ENCODE measurements at places on chromosomes 12 and 14.

DNA sequence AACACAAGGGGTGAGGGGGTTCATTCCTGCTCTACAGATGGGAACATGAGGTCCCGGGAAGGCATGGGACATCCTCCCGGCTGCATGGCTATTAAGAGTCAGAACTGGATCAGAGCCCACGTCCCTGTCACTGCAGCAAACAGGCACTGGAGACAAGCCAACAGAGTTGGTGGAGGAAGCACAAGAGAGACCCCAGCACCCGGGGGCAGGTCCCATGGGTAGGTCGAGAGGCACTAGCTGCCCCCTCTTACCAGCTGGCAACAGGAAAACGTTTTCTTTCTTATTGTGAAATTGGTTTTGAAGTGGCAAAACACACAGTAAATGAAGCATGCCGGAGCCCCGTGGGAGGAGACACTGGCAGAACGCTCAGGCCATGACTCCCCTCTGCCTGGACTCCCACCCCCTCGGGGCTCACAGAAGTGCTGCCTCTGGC lies 43.6 kb downstream of the SYNE3 start:
- no peak for DNase-seq

DNA sequence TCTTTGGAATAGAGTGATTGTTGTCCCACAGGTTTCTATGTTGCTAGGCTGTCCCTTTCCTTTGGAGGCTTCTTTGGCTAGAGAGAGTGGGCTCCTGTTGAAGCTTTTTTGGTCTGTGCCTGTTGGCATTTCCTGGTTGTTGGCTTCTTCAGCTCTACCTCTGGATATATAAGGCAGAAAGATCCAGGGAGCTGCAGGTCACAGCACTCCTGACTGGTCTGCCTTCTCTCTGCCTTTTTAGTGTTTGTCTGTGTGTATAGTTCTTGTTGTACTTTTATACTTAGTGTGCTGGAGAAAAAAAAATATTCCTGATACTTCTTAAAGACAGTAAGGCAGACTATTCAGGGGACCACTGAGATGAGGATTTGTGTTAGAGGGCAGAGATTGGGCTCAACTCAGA lies 202.7 kb downstream of the FBXL14 start:
- DNase-seq = no peak

GRCh38 chr14:104563191-104563741 lies 16.3 kb upstream of the C14orf180 start:
- DNase-seq = no peak

DNA sequence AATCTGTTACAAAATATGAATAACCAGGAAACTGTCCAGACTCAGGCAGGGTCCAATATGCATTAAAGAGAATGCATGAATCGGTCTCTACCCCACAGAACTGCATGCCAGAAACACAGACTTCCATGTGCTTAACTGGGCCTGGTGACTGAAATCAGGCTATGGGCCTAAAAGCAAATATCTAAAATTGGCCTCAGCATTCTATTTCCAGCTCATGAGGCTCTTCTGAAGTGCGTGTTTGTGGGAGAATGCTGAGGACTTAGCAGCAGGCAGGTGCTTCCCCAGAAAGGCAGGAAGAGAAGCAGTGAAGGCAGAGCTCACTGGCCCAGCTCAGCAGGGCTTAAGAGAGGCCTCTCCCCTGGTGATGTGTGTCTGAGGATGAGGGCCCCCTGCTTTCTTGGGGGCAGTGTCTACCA lies 48.5 kb downstream of the ADGRD1 start:
- DNase-seq = no peak

GRCh38 chr12:96198965-96199364 lies 4.8 kb downstream of the ELK3 start:
- DNase-seq = peak; percentile 98

- peak; percentile 72 for DNase-seq
Observed at GRCh38 chr14:75182821-75183220, 6.4 kb upstream of the TMED10 start.

- DNase-seq = no peak
Observed at GRCh38 chr12:60162988-60163720, 567.3 kb downstream of the SLC16A7 start.

DNA sequence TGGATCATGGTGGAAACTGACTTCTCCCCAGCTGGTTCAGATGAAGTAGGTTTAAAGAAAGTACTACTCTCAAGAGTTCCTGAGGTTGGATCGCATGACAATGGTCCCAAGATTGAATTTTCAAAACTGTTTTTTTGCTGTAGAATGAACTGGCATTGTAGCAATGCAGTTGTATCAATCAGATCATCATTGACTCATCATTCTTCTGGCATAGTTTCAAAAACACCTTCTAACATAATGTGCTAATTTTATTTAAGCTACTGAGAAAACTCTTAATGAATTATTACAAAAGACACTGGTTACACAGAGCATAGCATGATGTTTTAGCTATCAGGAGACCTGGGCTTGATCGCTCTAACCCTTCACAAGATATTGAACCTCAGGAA lies 384.5 kb upstream of the DCN start:
- DNase-seq = no peak

- no peak for DNase-seq
Observed at GRCh38 chr14:93011650-93012325, 88.8 kb downstream of the CHGA start.

- no peak for DNase-seq
Observed at GRCh38 chr14:23577004-23577681, 1.4 kb downstream of the JPH4 start.

GRCh38 chr12:49932533-49933130 lies 17.9 kb upstream of the AQP2 start:
- DNase-seq = no peak

DNA sequence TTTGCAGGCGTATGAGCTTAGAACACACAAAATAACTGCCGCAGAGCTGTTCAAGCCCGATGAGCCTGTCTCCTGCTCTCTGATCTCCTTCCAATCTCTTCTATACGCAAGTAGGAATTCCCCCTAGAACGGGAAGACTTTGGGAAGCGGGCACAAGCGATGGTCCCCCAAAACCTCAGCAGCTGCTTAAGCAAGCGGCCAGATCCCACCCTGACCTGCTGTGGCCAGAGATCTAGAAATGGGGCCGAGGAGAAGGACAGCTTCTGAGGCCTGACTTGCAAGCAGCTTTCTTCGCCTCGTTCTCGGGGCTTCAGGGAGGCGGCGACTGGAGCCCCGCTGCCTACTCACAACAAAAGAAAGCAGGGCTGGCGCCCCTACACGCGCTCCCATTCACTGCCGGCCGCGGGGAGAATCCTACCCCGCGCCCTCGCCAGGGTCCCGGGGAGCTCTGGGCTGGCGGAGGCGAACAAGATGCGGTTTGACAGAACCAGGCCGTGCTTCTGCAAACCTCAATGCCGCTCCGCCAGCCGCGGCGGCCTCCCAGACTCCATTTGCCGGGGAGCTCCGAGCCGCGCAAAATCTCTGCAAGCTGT lies 922 bp downstream of the TBX5 start:
- DNase-seq = no peak

- no peak for DNase-seq
Observed at GRCh38 chr12:106753526-106753925, 21.0 kb upstream of the RIC8B start.

- DNase-seq = no peak
Observed at GRCh38 chr12:52081263-52081733, 1.8 kb downstream of the SMIM41 start.
